BJ (cell line): ENCODE measurements at places on chromosomes 6 and 20.

- no peak for DNase-seq
Measured at GRCh38 chr6:334536-335510, 42.5 kb downstream of the DUSP22 start.

GRCh38 chr6:167394339-167394738, 69.5 kb downstream of the TTLL2 start:
- DNase-seq, result no peak

DNA sequence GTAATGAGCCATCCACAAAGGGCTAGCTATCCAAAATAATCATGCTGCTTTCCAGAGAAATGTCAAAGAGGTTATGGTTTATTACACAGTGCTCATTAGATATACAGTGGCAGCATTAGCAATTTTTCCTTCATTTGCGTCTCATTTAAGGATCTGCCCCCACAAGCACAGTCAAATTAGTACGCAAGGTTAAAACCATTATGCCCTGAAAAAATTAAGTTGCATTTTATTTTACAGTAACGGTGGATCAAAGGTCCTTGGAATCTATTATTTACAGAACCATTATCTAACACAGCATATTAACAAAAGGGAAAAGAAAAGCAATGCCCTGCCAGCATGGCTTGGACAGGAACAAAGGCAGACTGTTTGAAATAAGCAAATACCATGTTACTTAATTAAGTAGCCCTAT, 144.8 kb downstream of the PDSS2 start:
- DNase-seq, result no peak

DNA sequence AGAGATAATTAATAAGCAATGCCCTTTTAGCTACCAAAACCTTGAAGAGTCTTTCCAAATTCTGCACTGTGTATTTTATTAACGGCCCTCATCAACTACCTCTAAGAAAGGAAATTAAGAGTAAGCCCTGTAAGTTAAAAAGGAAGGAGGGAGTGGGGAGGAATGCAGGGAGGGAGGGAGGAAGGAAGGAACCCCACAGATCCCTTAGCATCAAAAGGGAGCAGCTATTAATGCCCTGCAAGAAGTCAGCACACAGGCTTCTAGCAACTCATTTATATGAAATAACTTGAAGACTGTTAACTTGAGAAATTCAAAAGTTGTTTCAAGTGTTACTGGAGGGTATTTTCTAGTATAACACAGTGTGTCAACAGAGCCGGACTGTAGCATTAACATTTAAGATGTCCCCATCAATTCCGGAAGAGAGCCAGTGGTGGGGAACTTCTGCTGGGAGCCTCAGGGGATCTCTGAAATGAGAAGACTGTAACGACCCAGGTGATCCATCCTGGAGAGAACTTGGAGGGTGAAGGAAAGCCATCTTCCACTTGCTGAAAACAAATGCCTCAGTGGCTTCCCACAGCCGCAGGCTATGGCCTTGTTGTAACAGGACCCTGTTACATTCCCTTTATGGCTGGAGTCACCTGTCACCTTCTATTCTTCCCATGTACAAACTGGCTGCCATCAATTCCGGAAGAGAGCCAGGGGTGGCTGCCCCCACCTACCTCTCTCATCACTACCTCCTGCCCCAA, 33.2 kb downstream of the SLC22A23 start:
- no peak for DNase-seq

GRCh38 chr20:49510562-49511122, 28.2 kb upstream of the KCNB1 start:
- DNase-seq, result peak; percentile 90

DNA sequence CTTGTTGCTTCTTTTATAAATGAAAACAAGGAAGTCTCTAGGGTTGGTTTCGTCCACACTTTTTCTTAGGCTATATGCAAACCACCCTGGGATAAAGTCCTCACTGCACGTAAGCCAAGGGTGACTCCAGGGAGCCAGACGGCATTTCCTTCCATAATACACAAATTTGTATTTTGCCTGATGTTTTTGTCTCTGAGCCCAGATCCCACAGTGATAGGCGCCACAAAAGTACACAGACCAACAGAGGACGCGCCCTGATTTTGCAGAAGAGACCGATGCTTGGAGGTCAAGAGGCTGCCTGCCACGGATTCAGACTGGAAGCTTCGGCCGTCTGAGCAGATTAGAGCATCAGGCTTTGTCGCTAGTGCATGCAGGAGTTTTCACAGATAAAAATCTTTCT, 22.8 kb downstream of the FOXQ1 start:
- no peak for DNase-seq

- DNase-seq, result no peak
Measured at GRCh38 chr6:166005401-166005943, 162.2 kb downstream of the TBXT start.

DNA sequence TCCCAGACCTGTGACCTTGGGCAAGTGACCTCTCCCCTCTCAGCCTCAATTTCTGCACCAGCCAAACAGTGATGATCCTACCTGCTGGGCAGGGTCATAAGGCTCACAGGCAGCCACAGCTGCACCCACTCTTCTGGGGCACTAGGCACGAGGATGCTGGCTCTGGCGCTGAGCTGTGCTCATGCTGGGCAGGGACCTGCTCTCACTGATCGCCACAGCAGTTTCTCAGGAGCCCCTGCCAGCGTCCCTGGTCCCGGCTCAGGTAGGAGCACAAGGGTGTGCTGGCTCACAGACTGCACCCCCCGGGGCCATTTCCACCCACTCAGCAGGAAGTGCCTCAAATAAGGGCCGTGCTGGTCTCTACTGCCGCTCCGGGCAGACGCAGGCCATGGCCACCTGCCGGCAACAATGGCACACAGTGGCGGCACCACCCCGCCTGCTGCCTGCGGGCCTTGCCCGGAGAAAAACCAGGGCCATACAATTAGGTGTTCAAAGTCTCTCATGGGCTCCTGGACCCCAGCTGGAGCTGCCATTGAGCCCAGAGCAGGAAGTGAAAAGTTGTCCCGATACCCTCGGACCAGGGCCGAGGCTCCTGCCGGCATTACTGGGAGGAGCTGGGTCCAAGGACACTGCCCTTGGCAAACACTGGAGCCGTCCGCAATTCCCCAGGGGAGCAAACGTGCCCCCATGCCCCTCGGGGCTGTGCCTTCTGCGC, 4.6 kb upstream of the CABLES2 start:
- DNase-seq, result no peak

DNA sequence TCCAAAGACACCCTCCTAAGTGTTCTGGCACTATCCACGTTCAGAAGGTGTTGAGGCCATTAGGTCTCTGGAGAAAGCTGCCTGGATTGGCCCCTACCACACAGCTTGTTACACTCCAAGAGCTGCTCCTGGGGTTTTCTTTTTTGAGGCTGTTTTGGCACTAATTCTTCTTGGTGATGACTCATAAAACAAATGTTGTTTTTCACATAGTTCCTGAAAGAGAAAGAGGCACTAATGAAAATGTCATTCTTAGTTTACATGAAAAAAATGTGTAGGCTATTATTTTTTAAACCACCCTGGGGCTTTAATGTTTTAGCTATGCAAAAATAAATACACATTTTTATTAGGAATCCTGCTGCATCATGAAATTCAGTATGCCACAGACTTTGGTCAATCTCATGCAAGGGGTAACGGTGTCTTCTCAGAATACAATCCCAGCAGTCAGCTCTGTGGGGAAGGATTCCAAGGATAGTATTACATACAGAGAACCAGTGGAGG, 38.1 kb downstream of the TBPL1 start:
- DNase-seq, result peak; percentile 92

DNA sequence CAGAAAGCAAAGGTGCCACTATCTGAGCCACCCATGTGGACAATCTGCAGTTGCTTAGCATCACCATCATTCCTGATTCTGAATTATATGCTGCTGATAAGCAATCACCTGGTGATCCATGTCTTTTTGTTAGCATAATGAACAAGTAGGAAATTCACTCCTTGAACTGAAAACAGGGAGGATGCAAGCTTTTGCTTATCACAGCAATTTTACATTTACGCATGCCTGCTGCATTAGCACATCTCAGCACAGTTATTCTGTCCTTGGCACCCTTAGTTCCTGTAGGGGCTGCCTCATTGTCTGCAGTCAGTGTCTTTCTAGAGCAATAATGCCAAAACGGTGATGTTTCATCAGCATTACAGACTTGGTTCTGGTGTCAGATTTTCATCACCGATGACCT, 162.6 kb downstream of the KIF16B start:
- DNase-seq, result no peak

DNA sequence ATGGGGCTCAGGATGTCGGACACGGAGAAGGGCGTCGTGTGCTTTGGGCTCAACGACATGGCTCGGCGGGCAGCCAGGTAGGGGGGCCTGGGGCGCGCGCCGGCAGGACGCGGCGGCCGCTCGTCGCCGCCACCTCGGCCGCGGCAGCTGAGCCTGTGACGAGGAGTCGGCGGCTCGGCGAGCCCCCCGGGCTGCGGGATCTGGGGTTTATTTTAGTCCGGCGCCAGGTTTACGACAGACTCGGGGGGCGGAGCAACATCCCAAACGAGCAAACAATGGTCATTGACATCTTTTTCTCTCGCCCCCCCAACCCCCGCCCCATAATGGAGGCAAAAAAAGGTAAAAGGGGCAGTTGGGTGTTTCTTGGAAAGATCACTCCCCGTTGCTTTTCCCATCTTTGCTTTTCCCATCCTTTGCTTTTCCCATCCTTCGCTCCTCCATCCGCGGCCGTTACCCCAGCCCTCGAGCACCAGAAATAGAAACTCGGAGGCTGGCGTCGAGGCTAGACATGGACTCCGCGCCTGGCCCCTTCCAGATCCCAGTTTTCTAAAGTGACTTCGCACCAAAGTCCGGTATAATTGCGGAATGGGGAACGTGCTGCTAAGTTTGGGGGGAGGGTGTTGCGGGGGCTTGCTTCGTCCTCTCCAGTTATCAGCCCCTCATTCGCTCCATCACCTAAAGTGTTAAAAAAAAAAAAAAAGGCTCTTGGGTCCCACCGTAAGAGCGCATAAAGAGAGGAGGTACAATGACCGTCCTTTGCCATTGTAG, at the start of gene NKX2-4:
Gene NKX2-4, minus strand, starts transcription at position 186 of the 768 bp plus-strand sequence. Its CDS starts 127 bp downstream, at position 59.
- no peak for DNase-seq

GRCh38 chr6:26285143-26286134, 79.6 kb upstream of the BTN3A2 start:
- peak; percentile 97 for DNase-seq

GRCh38 chr6:161915456-161915964, 641.6 kb upstream of the AGPAT4 start:
- DNase-seq, result no peak

- no peak for DNase-seq
Measured at GRCh38 chr20:10336959-10337729, 96.9 kb downstream of the MKKS start.

DNA sequence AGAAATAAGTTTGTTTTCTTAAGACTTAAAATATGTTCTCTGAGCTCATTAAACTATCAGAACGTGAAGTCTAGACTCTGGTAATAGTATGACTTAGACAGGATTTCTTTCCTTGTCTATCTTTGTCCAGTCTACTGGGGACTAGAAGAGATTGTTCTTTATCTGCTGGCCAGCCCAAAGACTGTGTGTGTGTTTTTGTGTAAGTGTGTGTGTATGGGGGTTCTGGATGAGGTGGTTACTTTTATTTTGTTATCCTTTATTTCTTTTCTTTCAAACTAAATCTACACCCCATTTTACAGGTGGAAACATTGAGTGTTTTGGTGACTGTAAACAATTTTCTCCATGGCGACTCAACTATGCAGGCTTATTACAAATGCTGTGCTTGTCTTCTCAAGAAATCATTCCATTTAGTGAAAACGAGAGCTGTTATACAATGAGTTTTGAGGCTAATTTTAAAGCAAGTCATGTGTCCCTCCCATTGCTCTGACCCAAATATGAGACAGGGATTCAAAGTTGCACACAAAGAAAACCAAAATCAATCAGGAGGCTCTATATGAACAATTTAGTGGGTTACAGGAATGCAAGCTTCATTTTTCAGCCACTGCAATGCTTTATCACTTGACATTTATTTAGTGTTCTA, 97.6 kb downstream of the ELOVL5 start:
- DNase-seq, result no peak
